ENCODE measurements at places on chromosomes 13 and 19.
A peak's percentile ranks its signal among the peaks of the same experiment; 100 is the strongest.

GRCh38 chr13:23391752-23392151, 41.8 kb downstream of the SACS start:
- DNase-seq = no peak

DNA sequence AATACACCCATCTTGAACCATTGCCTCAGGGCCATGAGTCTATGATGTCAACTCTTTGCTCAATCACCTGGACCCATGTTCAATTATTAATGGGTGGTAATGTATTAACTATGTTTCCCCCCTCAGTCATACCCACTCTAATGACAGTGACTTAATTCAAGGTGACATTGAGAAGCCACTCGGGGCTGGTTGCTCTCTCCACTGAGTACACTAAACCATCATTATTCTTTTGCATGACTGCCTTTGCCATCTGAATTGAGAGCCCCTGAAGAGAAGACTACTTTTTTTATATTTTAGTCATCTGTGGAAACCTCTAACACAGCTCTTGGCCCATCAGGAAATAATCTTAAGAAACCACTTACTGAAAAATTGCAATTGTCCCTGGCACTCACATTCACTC, 139.2 kb upstream of the SOX21 start:
- DNase-seq = no peak

- no peak for DNase-seq
These were observed 6.8 kb downstream of the ZNF564 start for GRCh38 chr19:12544401-12544876.

GRCh38 chr19:38819231-38819920, 6.6 kb upstream of the LGALS4 start:
- no peak for DNase-seq

GRCh38 chr19:5021046-5021445, 52.1 kb downstream of the KDM4B start:
- no peak for DNase-seq

- DNase-seq = peak; percentile 87
These were observed 880 bp downstream of the SWSAP1 start for GRCh38 chr19:11375143-11375948.
